ENCODE measurements at places on chromosomes 2 and 18. TPM values are rescaled to one million over a fixed set of nuclear protein-coding genes. Genes with fewer than 3 reads are reported as not detected.
A peak's percentile ranks its signal among the peaks of the same experiment; 100 is the strongest.

DNA sequence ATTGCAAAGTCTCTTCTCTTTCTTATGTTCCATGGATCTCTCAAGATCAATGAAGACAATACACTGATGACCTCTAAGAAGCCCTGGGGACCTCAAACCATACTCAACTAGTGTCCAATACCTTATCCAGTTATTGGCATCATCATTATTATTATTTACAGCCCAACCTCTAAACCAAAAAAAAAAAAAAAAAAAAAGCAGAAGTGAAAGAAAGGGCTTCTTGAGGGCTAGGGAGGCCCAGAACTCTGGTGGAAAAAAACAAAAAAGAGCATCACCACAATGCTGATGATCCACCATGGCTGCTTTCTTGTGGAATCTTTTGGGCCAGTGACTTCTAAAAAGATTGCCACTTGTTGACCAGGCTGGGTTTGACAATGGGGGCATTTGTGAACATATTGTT is 324.9 kb downstream of the LPIN1 start:
- no peaks in the 10 kb centered on the region for H3K36me3 ChIP-seq
- no peak for DNase-seq
- no peak overlapping the region for H3K27ac ChIP-seq

DNA sequence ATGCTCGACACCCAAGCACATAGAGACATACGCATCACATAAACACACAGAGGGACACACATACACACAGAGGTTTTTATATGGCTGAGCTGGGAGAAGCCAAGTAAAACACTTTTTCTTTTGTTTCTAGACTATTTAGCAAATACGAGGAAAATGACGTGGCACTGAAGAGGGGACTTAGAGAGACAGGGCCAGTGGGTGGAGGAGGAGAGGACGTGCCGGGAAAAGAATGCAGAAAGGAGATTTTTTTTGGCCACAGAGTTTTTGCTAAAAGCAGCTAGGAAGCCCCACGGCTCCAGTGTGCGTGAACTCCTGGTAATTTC is 168.5 kb upstream of the KLF7 start:
- no peak for DNase-seq
- H3K4me3 ChIP-seq, result no peak overlapping the region
- H3K36me3 ChIP-seq, result no peaks in the 10 kb centered on the region
- peaks cover 10% of the 10 kb centered on the region for H3K4me1 ChIP-seq
- H3K27me3 ChIP-seq, result no peaks in the 10 kb centered on the region
- peak overlapping the region; percentile 97 for H3K27ac ChIP-seq

SERPINB8 gene
- 0.13 TPM for total RNA-seq

DNA sequence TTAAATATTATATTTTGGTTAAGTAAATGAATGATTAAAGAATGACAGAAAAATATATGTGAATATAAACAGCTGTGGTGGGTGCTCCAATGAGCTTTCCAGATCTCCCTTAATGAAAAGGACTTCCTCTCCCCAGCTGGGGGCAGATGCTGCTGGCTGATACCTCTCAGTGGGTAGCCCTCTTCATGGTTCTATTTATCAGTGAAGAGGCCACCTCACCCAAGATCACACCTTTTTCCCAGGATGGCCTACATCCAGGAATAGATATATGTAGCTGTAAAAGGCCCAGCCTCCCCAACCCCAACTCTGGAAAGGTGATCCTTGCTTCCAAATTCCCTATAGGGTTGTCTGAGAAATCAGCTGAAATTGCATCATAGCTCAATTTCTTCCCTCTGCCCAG is 135.2 kb upstream of the ACVR2A start:
- H3K36me3 ChIP-seq, result no peaks in the 10 kb centered on the region
- DNase-seq, result peak; percentile 58
- H3K4me3 ChIP-seq, result no peak overlapping the region
- H3K27me3 ChIP-seq, result no peaks in the 10 kb centered on the region
- H3K4me1 ChIP-seq, result peaks cover 8% of the 10 kb centered on the region
- no peak overlapping the region for H3K27ac ChIP-seq

NYAP2 gene
- total RNA-seq, result not detected

RNF125 gene
- 19.3 TPM for total RNA-seq

GRCh38 chr18:3540805-3541548 is 91.0 kb downstream of the TGIF1 start:
- no peaks in the 10 kb centered on the region for H3K27me3 ChIP-seq
- H3K4me3 ChIP-seq, result no peak overlapping the region
- no peak overlapping the region for H3K27ac ChIP-seq
- DNase-seq, result peak; percentile 80
- H3K36me3 ChIP-seq, result no peaks in the 10 kb centered on the region

CRYGC gene
- total RNA-seq, result not detected

DNA sequence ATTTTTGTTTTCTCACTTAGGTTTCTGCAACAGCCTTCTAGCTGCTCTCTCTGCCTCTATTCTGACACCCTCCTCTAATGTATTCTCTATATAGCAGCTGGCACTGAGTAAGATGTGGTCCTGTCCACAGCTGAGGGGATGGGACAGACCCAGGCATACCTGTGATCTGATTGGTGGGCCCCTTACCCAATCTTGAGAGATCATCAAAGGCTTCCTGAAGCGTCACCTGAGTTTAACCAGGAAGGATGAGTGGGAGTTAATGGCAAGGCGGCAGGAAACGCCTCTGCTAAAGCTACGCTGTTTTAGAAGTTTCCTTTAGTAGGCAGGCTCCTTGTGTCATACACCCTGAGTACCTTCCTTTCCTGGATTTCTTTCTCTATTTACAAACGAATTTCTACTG is 5.7 kb upstream of the TET3 start:
- peak; percentile 82 for DNase-seq
- no peaks in the 10 kb centered on the region for H3K36me3 ChIP-seq
- peaks cover 9% of the 10 kb centered on the region for H3K27me3 ChIP-seq
- no peak overlapping the region for H3K4me3 ChIP-seq
- no peak overlapping the region for H3K27ac ChIP-seq

RPS27A gene
- total RNA-seq, result 1,254 TPM

DNA sequence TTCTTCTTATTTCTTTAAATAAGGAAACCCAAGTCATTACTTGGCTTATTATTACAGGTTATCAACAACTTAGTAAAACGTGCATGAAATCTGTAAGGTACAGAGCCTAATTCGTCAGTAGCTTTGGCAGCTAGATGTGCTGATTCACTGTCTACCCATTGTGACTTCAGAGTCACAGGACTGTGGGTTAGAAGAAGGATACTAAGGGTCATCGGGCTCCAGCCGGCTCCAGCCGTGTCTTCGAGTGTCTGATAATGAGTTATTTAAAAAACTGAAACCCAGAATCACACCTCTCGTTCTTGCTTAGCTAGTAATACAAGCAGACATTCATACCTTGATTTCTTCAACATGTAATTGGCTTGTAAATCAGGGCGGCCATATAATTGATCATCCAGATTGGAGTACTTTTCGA is 170.5 kb downstream of the FMNL2 start:
- no peaks in the 10 kb centered on the region for H3K4me1 ChIP-seq
- no peaks in the 10 kb centered on the region for H3K27me3 ChIP-seq
- H3K27ac ChIP-seq, result no peak overlapping the region
- DNase-seq, result no peak
- H3K36me3 ChIP-seq, result no peaks in the 10 kb centered on the region
- H3K4me3 ChIP-seq, result no peak overlapping the region

GRCh38 chr2:101872480-101872879 is 119.3 kb upstream of the IL1R2 start:
- H3K4me3 ChIP-seq, result no peak overlapping the region
- H3K27ac ChIP-seq, result no peak overlapping the region

DNA sequence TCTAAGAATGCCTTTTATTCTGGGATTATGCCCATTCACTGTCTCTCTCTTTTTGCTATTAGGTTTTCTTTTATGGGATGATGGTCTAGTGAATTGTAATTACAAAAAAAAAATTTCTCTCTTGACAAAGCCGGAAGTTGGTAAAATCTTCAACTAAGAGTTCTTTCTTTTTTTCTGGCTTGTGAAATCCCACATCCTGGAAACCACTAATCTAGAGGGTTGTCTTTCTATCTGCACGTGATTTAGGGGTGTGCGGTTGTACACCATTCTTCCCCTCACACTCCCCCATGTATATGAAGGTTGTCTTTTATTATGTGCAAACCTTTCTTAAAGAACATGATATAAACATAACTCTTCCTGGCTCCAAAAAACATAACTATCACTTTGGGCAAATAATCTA is 52.0 kb downstream of the GATA6 start:
- no peaks in the 10 kb centered on the region for H3K4me1 ChIP-seq
- no peaks in the 10 kb centered on the region for H3K36me3 ChIP-seq
- H3K27ac ChIP-seq, result no peak overlapping the region
- no peak for DNase-seq
- H3K4me3 ChIP-seq, result no peak overlapping the region

- no peaks in the 10 kb centered on the region for H3K36me3 ChIP-seq
- no peaks in the 10 kb centered on the region for H3K4me1 ChIP-seq
- no peak overlapping the region for H3K4me3 ChIP-seq
- no peak overlapping the region for H3K27ac ChIP-seq
- H3K27me3 ChIP-seq, result no peaks in the 10 kb centered on the region
Observed at GRCh38 chr18:26414901-26415440, 133.4 kb downstream of the KCTD1 start.

CD8B2 gene
- not detected for total RNA-seq

DNA sequence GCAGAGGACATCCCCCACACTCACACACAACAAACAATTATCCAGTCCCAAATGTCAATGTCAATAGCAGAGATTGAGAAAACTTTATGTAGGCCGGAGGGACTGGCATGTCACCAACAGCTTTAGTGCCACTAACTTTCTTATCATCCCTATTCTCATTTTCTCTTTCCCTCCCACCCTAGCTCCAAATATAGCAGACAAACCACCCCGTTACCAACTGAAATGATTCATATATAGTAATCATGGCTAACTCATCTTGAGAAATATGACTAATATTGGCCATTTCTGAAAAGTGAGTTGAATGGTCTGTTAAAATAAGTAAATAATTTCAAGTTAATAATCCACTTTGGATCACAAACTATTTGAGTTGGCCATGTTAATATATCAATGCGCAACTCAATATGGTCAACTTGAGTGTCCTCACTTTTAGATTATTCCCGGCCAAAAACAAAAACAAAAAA is 242.1 kb upstream of the RND3 start:
- H3K4me3 ChIP-seq, result no peak overlapping the region
- H3K27me3 ChIP-seq, result no peaks in the 10 kb centered on the region
- DNase-seq, result no peak
- no peaks in the 10 kb centered on the region for H3K36me3 ChIP-seq
- H3K4me1 ChIP-seq, result peaks cover 3% of the 10 kb centered on the region
- H3K27ac ChIP-seq, result no peak overlapping the region

GRCh38 chr2:239306274-239307220 is 94.3 kb downstream of the HDAC4 start:
- H3K4me1 ChIP-seq, result peaks cover 7% of the 10 kb centered on the region
- peak overlapping the region; percentile 57 for H3K27ac ChIP-seq
- DNase-seq, result peak; percentile 30
- H3K4me3 ChIP-seq, result no peak overlapping the region
- H3K36me3 ChIP-seq, result no peaks in the 10 kb centered on the region
- no peaks in the 10 kb centered on the region for H3K27me3 ChIP-seq

- H3K36me3 ChIP-seq, result no peaks in the 10 kb centered on the region
- no peak for DNase-seq
- H3K4me1 ChIP-seq, result no peaks in the 10 kb centered on the region
Observed at GRCh38 chr2:37512971-37513370, 158.5 kb downstream of the CDC42EP3 start.

GRCh38 chr18:49744376-49745008 is 68.8 kb downstream of the ACAA2 start:
- H3K27ac ChIP-seq, result no peak overlapping the region
- no peak for DNase-seq
- H3K36me3 ChIP-seq, result no peaks in the 10 kb centered on the region
- no peaks in the 10 kb centered on the region for H3K4me1 ChIP-seq
- no peaks in the 10 kb centered on the region for H3K27me3 ChIP-seq

DNA sequence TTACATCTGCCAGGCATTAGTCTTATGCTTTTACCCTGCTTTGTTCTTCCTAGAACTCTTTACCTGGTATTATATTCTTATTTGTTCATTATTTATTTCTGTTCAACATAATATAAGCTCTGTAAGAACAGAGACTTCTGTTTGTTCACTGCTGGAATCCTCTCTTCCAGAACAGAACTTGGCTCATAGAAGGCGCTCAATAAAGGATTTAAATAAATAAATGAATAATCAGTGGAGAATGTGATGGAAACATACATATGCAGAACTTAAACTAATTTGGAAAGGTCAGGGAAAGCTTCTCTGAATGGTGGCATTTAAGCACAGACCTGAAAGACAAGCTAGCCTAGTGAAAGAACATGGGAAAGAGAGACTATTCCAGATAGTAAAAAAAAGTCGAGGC is 24.3 kb downstream of the NCKAP1 start:
- no peak overlapping the region for H3K27ac ChIP-seq
- H3K4me3 ChIP-seq, result no peak overlapping the region
- peaks cover 35% of the 10 kb centered on the region for H3K36me3 ChIP-seq

GRCh38 chr2:224208007-224208406 is 168.9 kb upstream of the SERPINE2 start:
- DNase-seq, result no peak
- no peak overlapping the region for H3K27ac ChIP-seq
- H3K36me3 ChIP-seq, result no peaks in the 10 kb centered on the region
- H3K27me3 ChIP-seq, result no peaks in the 10 kb centered on the region

DNA sequence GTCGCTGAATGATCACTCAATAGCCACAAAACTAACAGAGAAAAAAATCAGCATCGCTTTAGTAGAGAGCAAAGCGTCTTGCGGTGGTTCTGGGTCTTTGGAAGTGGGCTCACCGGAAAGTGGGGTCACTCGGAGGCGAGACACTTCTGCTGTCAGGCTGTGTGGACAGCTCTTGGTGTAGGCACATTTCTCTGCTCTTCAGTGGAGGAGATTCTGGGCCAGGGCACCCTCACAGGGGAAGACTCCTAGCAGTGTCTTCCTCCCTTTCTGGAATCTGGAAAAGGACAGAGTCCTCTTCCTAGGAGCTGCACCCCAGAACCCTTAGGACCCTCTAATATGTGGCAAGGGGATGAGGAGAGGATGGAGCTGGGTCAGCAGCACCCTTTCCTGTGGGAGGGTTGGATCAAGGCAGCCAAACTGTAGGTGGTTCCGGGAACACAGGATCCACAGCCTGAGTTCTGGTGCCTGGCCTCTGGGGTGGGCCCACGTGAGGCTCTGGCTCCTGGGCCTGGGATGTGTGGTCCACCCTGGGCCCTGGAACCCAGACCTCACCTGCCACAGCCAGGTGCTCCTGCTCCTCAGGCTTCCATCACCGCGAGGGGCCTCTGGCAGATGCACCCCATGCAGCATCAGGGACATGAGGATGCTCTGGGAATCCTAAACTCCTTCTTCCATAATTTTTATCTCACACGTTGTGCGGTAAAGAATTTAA is 25.1 kb downstream of the GPR35 start:
- no peaks in the 10 kb centered on the region for H3K36me3 ChIP-seq
- peak overlapping the region; percentile 59 for H3K4me3 ChIP-seq
- peak; percentile 22 for DNase-seq
- no peaks in the 10 kb centered on the region for H3K4me1 ChIP-seq

DNA sequence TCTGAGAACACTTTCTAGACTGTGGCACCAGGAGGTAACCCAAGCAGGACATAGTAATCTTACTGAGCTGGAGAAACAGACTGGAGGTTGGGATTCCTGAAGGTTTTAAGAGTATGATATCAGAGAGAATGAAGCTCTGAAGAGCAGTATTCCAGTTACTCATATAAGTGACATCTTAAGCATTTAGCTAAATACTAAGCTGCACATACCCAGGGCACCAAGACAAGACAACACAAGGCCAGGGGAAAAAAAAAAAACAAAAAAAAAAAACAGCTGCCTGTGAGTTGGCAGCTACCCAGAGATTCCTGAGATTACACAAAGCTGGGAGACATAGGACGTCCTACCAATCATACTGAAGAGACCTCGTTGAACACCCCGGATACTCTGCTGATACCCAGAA is 175.8 kb downstream of the SRBD1 start:
- H3K27ac ChIP-seq, result no peak overlapping the region
- no peak for DNase-seq
- no peaks in the 10 kb centered on the region for H3K4me1 ChIP-seq

- H3K27me3 ChIP-seq, result peaks cover 3% of the 10 kb centered on the region
- no peaks in the 10 kb centered on the region for H3K36me3 ChIP-seq
- no peak for DNase-seq
Observed at GRCh38 chr2:65456886-65457285, 24.5 kb upstream of the SPRED2 start.
